Mammary microvascular endothelial cell (primary cell): ENCODE measurements at places on chromosomes 12 and 14. TPM values are rescaled to one million over a fixed set of nuclear protein-coding genes. Genes with fewer than 3 reads are reported as not detected.

The STX2 gene
- 27.2 and 29.2 TPM in 2 replicates for total RNA-seq

The KRT71 gene
- under 0.01 TPM in 1 of 2 replicates, not detected in the other for total RNA-seq

The RNASE2 gene
- not detected in 2 replicates for total RNA-seq

The STXBP6 gene
- 0.49 TPM in 1 of 2 replicates, not detected in the other for total RNA-seq

The PZP gene
- 0.05 and 0.20 TPM in 2 replicates for total RNA-seq

The LRTM2 gene
- total RNA-seq, result not detected in 2 replicates

The SARNP gene
- 132 and 161 TPM in 2 replicates for total RNA-seq

The TMEM132D gene
- total RNA-seq, result not detected in 2 replicates

The FAM90A1 gene
- 0.10 TPM in 1 of 2 replicates, not detected in the other for total RNA-seq

The GALNT16 gene
- total RNA-seq, result 0.34 and 0.87 TPM in 2 replicates

The NT5DC3 gene
- 3.5 and 3.9 TPM in 2 replicates for total RNA-seq

The SERPINA10 gene
- total RNA-seq, result not detected in 2 replicates

The PDE3A gene
- 1.1 TPM in 2 replicates for total RNA-seq

The RHOJ gene
- total RNA-seq, result 20.3 and 24.3 TPM in 2 replicates

The BHLHE41 gene
- total RNA-seq, result 1.6 and 4.4 TPM in 2 replicates

The CACNB3 gene
- 9.0 and 19.5 TPM in 2 replicates for total RNA-seq

The FOXM1 gene
- total RNA-seq, result 65.2 and 67.2 TPM in 2 replicates

The CLEC4C gene
- not detected in 2 replicates for total RNA-seq
